Activated CD4-positive, alpha-beta T cell treated with anti-CD3 and anti-CD28 coated beads for 4 hours (primary cell): ENCODE measurements at places on chromosomes 4 and X.

DNA sequence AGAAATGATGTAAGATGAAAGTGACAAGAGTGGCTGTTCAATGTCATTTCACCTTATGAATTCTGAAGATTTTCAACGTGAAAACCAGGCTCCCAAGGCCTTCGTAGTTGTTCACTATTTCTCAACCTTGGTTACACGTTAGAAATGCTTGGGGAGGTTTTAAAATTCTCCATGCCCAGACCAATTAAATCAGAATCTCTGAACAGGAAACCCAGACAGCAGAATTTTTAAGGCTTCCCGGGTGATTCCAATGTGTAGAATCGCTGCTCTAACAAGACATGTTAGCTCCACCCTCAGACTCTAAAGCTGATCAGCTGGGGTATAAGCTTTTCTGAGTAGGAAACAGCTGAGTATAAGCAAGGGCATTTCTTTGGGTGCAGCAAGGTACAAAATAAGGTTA, 160.4 kb upstream of the TET2 start:
- no peak for DNase-seq

GRCh38 chr4:13970349-13970748, 342.8 kb upstream of the BOD1L1 start:
- DNase-seq, result no peak

DNA sequence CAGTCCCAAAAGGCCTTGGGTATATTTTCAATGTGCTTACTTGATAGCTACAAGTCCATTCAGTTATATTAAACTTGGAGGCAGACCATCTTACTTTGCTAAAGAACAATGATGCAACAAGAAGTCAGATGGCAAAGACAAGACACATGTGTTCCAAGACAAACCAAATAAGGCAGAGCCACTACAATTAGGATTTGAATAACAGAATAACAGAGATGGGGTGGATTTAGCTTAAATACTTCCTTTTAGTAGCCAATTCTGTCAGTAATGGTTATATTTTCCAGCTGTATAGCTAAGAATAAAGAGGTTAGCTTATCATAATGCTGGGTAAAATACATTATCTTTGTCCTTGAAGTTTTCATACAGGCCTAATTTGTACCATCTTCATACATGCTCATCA, 37.7 kb upstream of the FRAS1 start:
- DNase-seq, result no peak

DNA sequence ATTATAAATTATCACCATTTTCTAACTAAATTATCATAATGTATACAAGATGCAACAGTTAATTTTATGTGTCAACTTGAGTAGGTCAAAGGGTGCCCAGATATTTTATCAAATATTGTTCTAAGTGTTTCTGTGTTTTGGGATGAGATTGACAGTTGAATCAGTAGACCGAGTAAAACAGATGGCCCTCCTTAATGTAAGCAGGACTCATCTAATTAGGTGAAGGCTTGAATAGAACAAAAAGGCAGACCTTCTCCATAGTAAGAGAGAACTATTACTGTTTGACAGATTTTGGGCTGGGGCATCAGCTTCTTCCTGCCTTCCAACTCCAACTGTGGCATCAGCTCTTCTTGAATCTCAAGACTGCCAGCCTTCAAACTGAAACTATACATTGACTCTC, 185.8 kb downstream of the TRAM1L1 start:
- DNase-seq, result no peak

DNA sequence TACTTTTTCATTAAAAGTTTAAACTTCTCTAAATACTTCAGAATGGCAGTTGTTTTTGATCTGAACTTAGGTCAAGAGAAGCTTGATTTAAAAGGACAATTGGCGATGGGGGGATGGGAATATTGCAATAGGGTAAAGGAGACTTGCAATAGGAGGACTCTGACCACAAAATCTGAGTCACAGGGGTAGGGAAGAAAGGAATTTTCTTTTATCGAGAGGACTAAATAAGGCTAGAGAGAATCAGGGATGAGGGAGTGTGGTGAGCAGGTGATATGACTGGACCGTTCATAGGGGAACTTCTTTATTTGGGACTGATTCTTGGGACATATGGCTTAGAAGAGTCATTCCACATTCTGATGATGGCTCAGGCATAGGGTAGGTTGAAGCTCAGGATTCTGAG, 1260.2 kb downstream of the ADGRL3 start:
- DNase-seq, result no peak

- DNase-seq, result no peak
Measured at GRCh38 chrX:2484256-2484655, 16.5 kb downstream of the DHRSX start.

- no peak for DNase-seq
Measured at GRCh38 chrX:133888984-133889383, 96.4 kb downstream of the GPC3 start.

DNA sequence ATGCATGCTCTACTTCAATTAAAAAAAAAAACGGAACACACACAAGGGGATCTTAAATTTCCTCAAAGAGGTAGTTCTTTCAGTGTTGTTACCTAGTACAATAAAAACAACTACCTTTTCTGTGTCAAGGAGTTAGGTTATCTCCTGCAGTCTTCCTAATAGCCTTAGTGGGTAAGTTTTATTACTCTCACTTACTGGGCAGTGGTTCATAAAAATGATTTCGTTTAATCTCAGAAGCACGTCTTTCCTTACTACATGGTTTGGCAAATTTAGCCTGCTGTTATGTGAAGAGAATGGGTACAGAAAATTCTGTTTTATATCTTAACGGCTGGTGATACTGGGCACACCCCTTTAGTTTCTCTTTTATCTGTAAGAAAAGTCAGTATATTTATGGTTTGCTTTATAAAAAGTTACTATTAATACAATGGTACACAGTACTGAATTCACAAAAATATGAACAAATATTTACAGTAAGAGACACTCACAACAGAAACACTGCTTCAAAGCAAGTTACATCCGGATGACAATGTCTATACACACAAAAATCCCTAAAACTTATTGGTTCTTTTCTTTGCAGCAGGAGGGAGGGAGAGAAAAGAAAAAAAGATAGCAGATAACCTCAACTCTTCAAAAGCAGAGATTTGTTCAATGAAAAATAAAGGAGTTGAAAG, 8.8 kb downstream of the ADH5 start:
- DNase-seq, result no peak

GRCh38 chr4:123485601-123486000, 89.0 kb downstream of the SPRY1 start:
- no peak for DNase-seq

GRCh38 chrX:15854080-15854655, 445 bp downstream of the AP1S2 start:
- DNase-seq, result peak; percentile 44

GRCh38 chr4:131248314-131248713, 1900.8 kb upstream of the PCDH10 start:
- DNase-seq, result no peak

- no peak for DNase-seq
Measured at GRCh38 chr4:124804041-124804440, 91.5 kb upstream of the ANKRD50 start.

- DNase-seq, result no peak
Measured at GRCh38 chrX:46130247-46130646, 415.0 kb downstream of the ZNF674 start.

GRCh38 chr4:189420572-189420971, 520.1 kb upstream of the FRG1 start:
- no peak for DNase-seq

DNA sequence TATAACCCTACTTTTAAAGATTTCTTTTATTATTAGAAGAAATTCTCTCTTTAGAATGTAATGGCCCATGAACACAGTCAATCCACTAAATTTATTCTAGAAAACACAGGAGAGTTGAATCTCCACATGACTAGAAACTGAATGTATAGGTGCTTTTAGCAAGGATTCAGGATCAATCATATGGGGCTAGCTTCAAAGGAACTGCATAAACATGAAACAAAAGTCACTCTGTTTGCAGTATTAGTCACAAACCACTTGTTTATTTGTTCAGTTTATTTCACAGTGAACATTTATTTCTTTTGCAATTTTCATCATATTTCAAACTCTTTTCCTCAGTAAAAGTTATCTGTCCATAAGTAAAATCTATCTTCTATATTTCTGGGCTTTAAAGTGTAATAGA, 1604.6 kb downstream of the PCDH18 start:
- DNase-seq, result no peak

DNA sequence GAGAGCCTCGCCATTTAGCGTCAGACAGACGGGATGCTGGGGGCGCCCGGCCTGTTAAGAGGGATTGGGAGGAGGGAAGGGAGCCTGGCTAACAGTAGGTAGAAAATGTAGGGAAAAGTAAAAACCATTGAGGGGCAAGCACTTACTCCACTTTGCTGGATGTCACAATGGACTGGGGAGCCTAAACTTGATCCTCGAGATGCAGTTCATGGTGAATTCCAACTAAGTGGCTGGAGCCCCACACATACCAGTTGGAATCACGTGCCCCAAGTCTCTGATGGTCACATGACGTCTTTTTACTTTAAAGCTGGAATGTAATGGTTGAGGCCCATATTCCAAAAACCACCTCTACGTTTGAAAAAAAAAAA, 1.5 kb downstream of the PLS3 start:
- no peak for DNase-seq

- peak; percentile 10 for DNase-seq
Measured at GRCh38 chrX:45771114-45771513, 570.4 kb upstream of the DIPK2B start.

DNA sequence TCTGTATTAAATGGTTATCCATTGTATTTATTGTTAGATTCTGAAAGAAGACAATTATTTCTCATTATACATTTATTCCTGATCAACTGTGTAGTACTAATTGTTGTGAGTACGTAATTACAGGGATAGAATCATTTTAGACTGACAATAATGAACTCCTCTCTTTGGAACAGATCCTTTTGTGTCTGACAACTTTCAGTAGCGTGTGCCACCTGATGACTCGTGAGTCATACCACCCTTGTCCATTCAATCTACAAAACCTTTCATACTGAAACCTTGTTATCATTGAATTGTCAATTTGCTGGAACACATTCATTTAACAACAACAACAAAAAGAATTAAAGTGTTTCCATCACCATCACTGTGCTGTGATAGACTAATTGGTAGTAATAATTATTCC, 602.7 kb upstream of the PCDH7 start:
- DNase-seq, result no peak

- DNase-seq, result no peak
Measured at GRCh38 chrX:97931586-97931985, 1047.9 kb downstream of the RPA4 start.

GRCh38 chr4:42396752-42397634, at the start of gene SHISA3:
TSS of gene SHISA3 (plus strand) at chr4:42397488. CDS start at chr4:42398057, 569 bp downstream.
- no peak for DNase-seq

- no peak for DNase-seq
Measured at GRCh38 chr4:90328558-90328957, 201.4 kb downstream of the CCSER1 start.

DNA sequence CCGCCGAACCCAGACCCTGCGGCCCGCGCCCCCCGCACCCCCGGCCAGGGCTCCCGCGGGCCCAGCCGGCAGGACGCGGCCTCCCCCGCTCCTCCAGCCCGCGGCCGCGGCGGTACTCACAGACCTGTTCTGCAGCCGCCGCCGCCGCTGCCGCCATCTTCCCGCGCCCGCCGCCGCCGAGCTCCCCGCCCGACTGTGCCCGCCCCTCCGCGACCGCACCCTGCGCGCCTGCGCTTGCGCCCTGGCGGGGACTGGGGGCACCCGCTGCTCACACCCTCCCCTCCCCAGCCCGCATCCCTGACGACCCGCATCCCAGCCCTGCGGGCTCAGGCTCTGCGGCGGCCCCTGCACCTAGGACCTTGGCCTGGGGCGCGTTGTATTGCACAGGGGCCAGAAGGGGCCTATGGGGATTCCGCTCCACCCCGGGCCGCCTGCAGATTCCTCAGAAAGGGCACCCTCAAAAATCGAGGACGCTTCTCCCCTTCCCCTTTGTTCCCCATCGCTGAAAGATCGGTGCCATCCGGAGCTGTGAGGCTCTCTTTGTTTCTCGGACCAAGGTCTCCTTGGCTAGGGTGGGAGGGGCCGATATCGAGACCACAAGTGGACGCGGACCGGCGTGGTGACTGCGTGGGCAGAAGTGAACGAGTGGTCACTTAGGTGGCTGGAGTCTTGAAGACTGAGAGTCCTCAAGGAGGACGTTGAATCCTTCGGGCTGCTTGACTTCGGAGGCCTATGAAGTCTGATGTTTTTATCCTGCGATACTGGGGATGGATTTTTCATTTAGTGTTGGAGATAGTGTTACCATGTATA, at the start of gene SGCB:
Gene SGCB (minus strand): TSS at position 197 of the 810 bp plus-strand sequence. CDS start 40 bp downstream, at position 157.
- DNase-seq, result peak; percentile 65

GRCh38 chr4:10275696-10276095, 159.1 kb upstream of the WDR1 start:
- DNase-seq, result no peak

DNA sequence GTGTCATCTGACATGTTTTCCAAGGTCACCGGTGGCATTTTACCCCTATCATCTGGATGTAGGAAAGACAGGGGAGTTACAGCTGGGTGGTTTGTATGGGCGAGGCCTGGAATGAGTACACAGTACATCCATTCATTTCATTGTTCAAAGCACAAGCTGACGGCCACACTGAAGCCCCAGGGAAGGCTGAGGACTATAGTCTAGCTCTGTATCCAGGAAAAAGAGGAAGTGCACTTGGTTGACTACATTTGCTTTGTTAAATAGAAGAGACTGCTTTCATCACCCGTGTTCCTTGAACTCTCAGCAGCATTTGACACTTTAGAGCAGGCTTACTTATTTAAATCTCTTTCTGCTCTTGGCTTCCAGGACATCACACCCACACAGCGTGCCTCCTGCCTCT, 1041.0 kb upstream of the TENM3 start:
- DNase-seq, result no peak

DNA sequence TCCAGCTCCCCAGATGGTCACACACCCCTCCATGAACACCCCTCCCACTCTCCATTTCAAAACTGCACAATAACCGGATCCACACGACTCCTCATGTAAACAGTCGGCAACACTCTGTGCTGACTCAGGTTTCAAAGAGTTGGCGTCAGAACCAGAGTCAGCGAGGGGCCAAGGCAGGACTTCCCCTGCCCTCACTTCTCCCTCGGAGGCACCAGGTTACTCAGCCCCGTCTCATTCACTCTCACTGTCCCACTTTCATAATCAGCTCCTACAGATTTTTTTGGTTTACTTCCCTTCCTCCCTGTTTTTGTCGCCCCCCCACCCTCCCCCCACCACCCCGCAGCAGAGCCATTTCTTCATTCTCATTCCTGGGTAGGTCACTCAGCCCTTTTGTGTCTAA, 2.7 kb upstream of the TIMP1 start:
- DNase-seq, result peak; percentile 15
